ENCODE measurements at places on chromosomes 5 and 9.

DNA sequence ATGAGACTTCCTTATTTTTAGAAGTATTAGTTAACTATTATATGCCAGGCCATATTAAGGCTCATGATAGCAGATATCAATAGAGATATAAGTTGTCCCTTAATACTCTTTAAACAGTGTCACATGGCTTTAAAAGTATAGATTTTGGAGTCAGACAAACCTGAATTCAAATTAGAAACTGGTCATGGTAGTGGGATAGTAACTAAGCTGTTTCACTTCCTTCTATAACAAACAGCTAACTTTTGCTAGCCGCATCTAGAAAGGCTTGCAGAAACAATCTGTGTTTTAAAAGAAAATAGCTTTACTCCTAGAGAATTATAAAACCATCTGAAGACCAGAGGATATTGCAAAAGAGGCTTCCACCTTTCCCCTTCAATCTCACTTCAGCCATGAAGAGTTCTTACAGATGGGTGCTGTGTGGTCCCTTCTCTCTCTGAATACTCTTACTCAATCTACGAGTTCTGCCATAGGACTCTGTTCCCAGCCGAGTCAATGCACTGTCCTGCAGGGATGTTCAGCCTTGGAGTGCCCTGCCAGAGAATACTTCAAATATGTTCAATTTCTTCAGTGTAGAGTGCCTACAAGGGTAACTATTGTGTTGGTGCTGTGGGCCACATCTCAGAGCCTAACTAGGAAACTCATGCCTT is 810.2 kb downstream of the EFNA5 start:
- no peak for DNase-seq

GRCh38 chr5:14420101-14420811 is 161.3 kb upstream of the OTULINL start:
- no peak for DNase-seq

DNA sequence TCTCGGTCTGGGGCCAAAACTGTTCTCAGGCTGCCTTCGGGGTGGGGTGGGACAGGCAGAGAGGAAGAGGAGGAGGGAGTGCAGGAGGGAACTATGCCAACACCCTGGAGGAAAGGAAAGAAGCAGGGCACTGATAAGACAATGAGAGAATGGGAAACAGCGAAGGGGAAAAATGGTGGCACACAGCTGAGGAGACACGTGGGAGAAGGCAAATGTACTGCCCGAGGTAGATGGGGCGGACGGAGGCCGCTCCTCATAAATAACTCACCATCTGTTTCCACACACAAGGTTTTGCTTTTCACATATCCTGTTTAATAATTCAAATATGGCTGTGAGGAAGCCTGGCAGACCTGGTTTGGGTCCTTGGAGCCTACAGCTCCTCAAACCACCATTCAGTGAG is 148.2 kb upstream of the LRRTM2 start:
- DNase-seq: no peak

DNA sequence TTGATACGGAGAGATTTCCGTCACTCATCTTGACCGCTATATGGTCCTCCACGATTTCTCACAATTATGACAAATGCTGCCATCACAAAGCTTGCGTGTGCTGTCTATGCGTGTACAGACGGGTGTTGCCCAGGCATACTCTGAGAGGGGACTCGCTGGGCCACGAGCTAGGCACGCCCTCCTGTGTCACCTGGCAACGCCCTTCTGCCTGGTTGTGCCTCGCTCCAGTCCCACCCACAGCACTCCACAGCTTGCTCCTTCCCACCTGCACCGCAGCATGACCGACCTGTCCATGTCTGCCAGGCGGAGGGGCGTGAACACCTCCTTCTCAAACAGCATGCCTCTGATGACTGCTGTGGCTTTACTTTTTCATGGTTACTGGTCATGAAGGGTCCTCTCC is 55.6 kb downstream of the CAMSAP1 start:
- DNase-seq: no peak

DNA sequence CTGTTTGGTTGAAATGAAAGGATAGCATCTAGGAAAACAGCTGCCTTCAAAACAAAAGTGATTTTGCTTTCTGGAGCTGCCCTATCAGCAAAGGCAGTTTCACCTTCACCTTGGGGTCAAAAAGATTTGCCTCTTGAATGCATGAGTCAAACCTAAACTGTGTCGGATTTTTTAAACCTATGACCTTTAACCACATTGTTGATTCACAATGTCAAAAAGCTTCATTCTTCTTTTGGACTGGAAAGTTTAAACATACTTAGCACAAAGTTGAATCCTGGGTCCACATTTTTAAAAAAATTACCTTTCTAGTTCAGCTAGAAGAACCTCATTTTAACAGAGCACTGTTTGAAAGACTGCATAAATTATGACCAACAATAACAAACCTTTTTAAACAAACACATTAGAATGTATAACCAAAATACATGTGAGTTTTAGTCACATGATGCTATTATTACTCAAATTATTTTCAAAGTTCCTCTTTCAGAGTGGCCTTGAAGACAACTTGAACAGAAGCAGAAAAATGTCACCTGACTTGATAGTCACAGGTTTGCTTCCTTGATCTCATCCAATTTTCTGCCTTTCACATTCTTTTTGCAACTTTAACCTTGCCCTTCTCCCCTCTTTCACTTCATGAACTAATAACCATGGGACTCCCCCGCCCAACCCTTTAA is 109.7 kb upstream of the LHFPL2 start:
- DNase-seq: no peak

DNA sequence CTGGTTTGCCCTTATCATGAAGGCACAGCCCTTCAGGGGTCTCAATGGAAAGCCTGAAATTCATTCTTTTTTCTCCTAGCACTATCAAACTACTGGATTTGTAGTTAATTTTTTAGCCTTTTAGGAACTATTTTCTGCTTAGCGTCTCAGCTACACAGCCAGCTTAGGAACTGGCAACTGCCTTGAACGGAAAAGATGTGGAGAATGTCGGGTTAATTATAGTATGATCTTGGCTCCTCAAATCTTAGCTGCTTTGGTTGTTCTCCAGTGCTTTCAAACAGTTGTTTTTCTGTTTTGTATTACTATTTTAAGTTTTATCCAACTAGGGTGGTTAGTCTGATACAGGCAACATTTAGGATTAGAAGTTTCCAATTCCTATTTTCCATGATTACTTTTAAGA is 44.1 kb downstream of the CCNH start:
- no peak for DNase-seq

- DNase-seq: no peak
These were observed 34.3 kb upstream of the RPS23 start for GRCh38 chr5:82312373-82312856.

- no peak for DNase-seq
These were observed 14.6 kb downstream of the PROP1 start for GRCh38 chr5:177981296-177982071.

- no peak for DNase-seq
These were observed 29.8 kb downstream of the OLFM1 start for GRCh38 chr9:135117281-135117680.

DNA sequence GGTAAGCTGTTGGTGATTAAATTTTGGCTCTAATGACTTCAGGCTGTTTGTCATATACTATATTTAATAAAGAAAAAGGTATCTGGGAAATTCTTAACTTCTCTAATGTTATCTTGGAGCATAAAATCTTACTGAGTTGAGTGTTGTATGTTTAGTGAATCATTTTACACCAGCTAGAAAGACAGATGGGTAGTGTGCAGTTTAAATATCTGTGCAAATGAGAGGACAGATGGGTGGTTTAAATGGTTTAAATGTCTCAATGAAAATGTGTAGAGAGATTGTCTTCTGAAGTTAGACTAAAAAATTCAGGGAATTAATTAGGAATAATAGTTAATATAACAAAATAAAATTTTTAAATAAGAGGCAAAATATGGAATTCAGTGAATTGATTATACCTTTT is 114.5 kb downstream of the FER start:
- DNase-seq: no peak

DNA sequence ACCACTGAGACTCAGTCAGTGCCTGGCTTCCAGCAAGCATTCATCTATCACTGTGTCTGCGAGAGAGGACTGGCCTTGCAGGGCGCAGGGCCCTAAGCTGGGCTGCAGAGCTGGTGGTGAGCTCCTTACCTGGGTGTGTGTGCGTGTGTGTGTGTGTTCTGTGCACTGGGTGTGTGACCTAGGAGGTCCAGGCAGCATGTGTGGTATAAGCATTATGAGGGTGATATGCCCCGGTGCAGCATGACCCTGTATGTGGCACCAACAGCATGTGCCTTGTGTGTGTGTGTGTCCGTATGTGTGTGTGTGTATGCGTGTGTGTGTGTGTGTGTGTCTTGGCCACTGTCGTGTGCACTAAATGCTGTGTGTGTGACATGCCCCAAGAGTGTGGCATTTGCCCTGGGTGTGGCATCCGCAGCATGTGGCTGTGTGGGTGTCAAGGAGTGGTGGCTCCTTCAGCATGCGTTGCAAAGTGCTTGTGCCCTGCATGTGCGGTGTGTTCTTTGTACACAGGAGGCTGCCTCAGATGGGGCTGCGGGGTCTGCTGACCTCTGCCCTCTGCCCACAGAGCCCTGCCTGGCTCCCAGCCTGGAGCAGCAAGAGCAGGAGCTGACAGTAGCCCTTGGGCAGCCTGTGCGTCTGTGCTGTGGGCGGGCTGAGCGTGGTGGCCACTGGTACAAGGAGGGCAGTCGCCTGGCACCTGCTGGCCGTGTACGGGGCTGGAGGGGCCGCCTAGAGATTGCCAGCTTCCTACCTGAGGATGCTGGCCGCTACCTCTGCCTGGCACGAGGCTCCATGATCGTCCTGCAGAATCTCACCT is 3.3 kb downstream of the FGFR4 start:
- no peak for DNase-seq

DNA sequence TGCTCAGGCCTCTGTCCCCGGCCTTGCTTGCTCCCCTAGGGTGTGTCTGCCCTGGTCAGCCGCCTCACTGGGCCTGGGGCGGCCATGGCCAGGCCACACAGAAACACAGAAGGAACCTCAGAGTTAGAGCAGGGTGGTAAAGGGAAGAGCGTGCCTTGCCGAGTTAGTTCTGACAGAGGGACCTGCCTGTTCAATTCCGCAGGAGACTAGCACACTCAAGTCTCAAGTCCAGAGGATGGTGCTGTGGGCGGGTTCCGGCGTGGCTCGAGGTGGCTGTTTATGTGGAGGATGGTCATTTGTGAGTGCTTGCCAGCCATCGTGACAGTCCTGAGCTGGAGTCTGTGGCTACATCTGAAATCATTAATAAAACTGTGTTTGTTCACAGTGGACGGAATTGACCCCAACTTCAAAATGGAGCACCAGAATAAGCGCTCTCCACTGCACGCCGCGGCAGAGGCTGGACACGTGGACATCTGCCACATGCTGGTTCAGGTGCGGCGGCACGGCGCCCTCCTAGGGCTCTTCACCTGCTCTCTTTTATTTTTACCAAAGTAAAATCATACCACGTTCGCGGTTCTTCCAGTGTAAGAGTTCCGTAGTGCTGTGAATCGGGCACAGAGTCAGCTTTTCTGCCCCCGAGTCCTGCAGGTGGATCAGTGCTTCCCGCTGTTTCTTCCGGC is 95.5 kb upstream of the CACNA1B start:
- DNase-seq: no peak

- DNase-seq: no peak
These were observed 14.3 kb downstream of the OR2V2 start for GRCh38 chr5:181161534-181162175.

DNA sequence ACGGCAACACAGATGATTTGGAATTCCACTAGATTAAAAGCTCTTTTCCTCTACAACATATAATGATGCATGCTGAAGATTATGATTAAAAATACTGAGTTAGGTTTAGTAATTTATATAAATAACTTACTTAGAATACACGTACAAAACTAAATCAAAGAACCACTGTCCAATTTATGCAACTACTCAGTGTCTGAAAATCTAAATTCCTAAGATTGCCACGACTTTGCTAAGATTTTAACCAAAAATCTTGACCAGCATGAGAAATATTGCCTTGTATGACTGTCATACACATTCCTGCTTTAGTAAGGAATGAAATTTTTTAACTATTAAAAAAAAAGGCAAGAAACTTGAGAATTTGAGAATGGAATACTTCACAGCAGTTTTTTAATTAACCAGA is 292.4 kb downstream of the ZNF608 start:
- no peak for DNase-seq

- DNase-seq: no peak
These were observed 10.2 kb upstream of the LCN15 start for GRCh38 chr9:136774416-136775045.

GRCh38 chr9:108579757-108580439 is 275.9 kb downstream of the ACTL7B start:
- DNase-seq: no peak

- no peak for DNase-seq
These were observed 73.7 kb downstream of the TENT4A start for GRCh38 chr5:6786786-6787495.

- no peak for DNase-seq
These were observed 33.5 kb downstream of the SPEF2 start for GRCh38 chr5:35651002-35651756.

DNA sequence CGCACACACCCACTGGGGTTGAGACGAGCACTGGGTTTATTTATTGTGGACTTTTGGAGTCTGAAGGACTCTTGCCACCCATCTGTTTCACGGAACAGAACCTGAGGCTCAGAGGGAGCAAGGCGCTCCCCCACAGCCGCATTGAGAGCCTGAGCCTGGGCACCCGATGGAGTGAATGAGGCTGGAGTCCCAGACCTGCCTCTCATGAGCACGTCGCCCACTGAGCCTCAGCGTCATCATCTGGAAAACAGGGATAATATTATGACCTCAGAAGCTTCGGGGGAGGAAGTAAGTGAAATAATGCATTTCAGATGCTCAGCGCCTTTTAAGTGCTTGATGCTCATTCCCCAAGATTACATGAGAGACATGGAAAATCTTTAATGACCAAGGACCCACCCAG is 5.5 kb downstream of the NEK6 start:
- no peak for DNase-seq

GRCh38 chr9:14344941-14345353 is 31.0 kb upstream of the NFIB start:
- DNase-seq: no peak

DNA sequence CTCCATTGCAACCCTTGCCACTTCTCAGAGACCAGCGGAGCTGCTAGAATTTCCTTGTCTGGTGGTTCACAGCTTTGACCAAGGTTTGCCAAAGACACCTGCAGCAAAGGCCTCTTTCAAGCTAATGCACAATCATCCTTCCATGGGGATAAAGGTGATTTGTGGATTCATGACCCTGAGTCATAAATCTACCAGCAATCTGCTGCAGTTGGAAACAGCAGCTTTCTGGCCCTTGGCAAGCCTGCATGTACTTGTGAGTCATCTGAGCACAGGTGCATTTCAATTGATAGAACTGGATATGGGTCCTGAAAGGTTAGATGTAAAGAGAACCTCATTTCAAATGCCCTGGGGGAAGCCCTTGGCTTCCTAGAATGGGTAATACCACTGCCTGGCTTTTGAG is 21.6 kb upstream of the TCF7 start:
- no peak for DNase-seq

GRCh38 chr9:18604767-18605730 is 131.1 kb downstream of the ADAMTSL1 start:
- DNase-seq: no peak

GRCh38 chr5:80655231-80655774 is 520 bp upstream of the DHFR start:
- DNase-seq: no peak
